Cardiac fibroblast (primary cell): ENCODE measurements at places on chromosomes 5 and 9.

DNA sequence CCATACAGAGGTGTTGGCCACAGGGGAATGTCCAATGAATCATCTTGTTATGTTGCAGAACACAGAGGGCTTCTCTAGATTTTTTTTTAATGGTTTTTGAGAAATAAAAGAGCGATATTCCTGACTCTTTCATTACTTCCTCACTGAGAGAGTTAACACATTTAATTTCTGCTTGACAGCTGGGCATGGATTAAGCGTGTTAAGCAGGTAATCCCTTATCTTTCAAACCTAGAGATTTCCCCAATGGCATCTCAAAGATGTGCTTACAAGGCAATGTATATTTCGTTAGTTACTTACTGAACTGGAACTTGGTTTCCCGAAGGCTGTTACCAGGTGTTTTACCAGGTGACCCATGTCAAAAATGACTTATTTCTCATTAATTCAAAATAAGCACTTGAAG is 21.8 kb upstream of the ADCY2 start:
- DNase-seq, result no peak

GRCh38 chr5:43348207-43348606 is 35.0 kb upstream of the HMGCS1 start:
- no peak for DNase-seq

- DNase-seq, result no peak
These were observed 1365.7 kb upstream of the C9orf72 start for GRCh38 chr9:28938981-28939380.

DNA sequence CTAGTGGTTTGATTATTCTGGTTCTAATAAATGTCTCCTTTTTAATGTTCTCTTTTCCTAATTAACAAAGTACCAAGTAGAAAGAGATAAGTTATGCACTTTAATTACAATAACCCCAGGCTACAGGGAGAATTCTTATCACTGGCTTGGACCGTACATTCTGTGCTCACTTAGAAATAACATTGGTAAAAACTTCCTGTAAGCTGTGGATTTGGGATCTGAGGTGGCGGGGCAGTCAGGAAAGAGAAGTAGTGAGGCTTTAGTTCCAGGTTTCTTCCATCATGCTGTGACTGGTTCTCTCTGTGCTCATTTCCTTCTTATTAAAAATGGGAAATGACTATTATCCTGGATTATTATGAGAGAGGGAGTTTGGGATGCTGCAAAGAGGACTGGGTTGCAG is 142.0 kb downstream of the EGFLAM start:
- DNase-seq, result no peak

GRCh38 chr5:148913985-148914431 is 87.6 kb downstream of the ADRB2 start:
- peak; percentile 56 for DNase-seq

- no peak for DNase-seq
These were observed 138.6 kb downstream of the TRIO start for GRCh38 chr5:14281746-14282181.

DNA sequence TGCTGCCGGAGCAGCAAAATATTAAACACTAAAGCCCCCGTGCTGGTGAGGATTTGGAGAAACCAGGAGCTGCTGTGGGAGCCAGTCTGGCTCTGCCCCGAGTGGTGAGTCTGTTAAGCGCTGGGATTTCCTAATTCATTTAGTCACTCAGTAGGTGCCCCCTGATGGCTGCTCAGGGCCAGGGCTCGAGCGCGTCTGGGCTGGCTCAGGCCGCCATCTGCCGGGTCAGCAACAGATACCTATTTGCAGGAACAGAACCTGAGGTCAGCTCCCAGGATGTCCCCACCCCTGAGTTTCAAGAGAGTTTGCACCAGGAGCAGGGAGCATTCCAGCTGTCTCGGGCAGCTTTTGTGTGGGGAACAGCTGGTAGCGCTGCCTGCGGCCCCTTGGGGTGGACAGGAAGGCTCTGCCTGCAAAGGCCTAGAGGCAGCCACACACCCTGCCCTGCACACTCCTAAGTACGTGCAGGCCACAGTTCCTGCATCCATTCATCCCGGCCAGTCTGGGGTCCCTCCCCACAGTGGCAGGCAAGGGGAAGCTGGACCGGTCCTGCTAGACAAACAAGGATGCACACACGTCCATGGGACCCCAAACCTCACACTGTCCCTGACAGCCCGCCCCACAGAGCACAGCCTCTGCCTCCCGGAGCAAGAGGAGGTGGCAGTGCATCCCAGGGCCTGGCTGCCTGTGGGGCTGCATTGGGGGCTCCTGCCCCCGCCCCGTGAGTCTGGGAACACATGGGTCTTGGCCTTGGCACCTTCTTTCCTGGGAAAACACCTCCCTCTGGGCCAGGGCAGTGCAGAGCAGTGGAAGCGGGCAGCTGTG is 83.7 kb downstream of the ADAMTS2 start:
- peak; percentile 54 for DNase-seq

GRCh38 chr5:67142816-67143215 is 53.8 kb downstream of the CD180 start:
- no peak for DNase-seq

DNA sequence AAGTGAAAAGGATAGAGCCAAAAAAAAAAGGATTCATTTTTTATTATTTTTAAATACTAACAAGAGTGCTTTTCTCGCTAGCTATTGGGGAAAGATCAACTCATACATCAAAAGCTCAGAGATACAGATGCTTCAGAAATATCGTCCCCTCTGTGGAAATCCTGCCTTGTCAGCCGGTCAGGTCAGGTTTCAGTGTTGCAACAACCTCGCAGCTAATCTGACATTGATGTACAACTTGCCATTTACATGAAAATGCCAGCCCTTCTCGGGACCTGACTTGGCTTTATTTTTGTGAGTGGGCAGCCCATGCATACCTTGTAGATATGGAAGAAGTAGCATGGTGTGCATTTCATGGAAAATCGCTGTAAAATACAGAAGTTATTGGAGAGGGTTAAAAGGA is 358.8 kb upstream of the ADAMTS16 start:
- DNase-seq, result no peak

DNA sequence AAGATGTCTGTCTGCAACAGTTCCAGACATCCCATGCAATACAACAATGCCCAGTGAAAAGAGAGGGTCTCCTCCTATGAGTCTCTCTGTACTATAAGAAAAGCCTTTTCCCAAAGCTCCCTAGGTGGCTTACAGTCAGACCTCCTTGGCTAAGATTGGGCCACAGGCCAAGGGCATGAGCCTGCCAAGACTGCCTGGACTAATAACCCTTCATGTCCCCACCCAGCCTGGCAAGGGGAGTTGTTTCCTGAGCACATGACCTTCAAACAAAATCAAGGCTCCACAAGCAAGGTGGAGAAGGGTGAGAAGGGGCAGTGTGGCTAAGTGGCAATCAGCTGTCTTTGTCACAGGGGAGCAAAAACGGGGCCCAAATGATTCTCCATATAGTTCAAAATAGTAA is 75.6 kb upstream of the ZSWIM6 start:
- DNase-seq, result peak; percentile 71

- DNase-seq, result peak; percentile 50
These were observed 8.8 kb downstream of the FAM200C start for GRCh38 chr5:160390787-160391696.

DNA sequence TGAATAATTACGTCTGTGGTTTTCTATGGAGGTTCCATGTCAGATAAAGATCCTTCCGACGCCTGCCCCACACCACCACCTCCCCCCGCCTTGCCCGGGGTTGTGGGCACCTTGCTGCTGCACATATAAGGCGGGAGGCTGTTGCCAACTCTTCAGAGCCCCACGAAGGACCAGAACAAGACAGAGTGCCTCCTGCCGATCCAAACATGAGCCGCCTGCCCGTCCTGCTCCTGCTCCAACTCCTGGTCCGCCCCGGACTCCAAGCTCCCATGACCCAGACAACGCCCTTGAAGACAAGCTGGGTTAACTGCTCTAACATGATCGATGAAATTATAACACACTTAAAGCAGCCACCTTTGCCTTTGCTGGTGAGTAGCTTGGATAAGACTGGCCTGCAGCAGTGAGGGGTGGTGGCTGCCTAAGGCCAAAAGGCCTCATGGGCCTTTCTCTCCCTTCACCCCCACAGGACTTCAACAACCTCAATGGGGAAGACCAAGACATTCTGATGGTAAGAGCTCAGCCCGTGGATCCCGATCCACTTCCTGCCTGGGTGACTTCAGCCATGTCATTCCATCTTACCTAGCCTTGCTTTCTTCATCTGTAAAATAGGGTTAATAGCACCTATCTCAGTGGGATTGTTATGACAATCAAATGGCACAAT is at the start of gene IL3:
Gene IL3, plus strand, starts transcription at position 155 of the 661 bp plus-strand sequence. Its CDS starts 52 bp downstream, at position 207.
- DNase-seq, result no peak

- DNase-seq, result no peak
These were observed 22.4 kb downstream of the NIPSNAP3B start for GRCh38 chr9:104786293-104786692.

DNA sequence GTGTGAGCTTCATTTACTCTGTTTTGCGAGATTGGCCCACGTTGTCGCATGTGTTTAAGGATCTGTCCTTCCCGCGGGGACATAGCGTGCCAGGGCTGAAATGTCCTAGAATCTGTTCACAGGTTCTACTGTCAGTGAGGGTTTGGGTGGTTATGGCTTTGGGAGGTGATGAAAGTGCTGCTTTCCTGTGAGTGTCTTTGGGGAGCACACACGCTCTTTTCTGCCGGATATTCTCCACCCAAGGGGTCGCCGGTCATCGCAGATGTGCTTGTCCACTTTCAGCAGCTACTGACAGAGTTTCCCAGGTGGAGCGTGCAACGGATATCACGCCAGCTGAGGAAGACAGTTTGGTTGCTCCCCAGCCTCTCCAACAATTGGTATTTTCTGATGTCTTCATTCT is 32.1 kb downstream of the PROP1 start:
- DNase-seq, result no peak

GRCh38 chr9:21668516-21668915 is 133.9 kb upstream of the MTAP start:
- DNase-seq, result no peak

DNA sequence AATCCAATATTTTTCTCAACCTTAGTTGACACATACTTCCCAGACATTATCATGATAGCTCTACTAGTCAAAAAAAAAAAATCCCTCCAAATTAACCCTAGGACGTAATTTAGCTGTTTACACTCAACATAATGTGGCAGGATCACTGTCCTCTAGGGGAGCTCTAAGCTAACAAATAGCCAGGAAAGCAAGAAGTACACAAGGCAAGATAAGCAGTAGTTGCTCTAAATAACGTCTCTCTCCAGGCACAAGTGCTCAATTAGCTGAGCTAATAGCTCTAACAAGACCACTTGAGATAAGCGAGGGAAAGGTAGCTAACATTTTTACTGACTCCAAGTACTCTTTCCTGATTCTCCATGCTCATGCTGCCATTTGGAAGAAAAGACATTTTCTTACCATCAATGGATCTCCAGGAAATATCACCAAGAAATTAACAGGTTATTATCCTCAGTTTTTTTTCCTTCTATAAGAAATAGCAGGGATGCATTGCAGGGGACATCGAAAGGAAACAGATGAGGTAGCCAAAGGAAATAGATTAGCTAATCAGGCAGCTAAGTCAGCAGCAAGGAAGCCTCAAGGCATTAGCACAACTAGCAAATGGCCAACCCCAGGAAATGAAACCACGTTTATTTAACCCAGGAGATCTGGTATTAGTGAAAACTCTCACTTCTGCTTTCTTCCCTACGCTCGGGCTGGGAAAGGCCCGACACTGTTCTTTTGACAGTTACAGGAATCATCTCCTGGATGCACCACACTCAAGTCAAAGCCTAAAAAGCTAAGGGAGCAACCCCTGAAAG is 614.1 kb downstream of the PTPRD start:
- DNase-seq, result no peak

DNA sequence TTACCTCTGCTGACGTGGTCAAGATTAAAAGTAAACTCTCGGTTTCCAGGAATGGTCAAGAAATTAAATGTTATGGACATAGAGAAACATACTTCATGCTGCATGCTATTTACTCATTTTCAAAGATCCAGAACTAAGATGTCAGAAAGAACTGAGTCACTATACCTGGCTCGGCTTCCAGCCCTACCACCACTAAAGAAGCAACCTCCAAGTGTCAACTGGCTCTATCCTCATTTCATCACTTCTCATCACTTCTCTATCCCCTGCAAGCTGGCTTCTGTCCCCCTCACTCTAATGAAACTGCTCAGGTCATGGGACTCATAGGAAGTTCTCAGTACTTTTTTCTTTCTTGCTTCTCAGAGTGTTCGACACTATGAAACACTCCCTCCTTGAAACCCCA is 116.2 kb downstream of the CDK5RAP2 start:
- no peak for DNase-seq

DNA sequence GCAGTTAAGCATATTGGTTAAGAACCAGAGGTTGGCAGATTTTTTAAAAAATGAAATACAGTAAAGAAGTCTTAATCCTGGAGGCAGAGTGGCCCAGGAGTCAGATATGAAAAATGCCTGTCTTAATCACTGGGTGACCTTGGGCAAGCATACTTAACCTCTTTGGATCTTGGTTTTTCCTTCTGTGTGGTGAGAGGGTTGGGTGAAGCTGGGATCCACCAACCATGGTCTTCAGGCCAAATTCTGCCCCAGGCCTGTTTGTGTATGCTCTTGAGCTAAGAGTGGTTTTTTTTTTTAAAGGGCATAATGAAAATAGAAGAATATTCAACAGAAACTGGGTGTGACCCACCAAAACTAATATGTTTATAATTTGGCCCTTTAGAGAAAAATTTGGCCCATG is 20.0 kb upstream of the TEX48 start:
- DNase-seq, result no peak

DNA sequence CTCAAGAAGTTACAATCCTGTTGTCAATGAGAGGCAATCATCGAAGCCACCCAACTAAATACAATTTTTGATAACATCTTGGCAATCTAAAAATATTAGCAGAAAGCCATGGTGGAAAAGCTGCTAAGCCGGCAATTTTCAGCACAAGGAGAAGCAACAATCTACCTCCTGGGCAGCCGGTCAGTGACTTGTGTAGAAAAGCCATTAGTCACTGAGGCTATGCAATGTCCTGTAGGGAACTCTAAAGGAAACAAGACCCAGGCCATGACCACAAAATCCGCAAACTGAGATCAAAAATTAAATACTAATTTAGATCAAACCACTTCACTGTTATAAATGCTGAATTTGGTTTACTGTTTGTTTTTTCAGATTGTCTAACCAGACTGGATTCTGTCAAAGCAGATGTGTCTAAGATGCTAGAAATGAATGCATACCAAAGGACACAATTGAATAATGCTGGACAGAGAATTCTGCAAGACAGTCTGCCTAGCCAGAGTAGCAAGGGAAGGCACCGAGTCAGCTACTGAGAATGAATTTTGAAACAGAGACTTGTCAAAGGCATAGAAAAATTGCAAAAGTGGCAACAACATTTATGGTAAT is 384.8 kb downstream of the PRELID2 start:
- no peak for DNase-seq

- no peak for DNase-seq
These were observed 20.2 kb downstream of the NNT start for GRCh38 chr5:43623048-43623680.

- no peak for DNase-seq
These were observed 134.1 kb upstream of the RAPGEF1 start for GRCh38 chr9:131873891-131874440.

GRCh38 chr5:170360709-170361108 is 28.5 kb downstream of the KCNMB1 start:
- no peak for DNase-seq

DNA sequence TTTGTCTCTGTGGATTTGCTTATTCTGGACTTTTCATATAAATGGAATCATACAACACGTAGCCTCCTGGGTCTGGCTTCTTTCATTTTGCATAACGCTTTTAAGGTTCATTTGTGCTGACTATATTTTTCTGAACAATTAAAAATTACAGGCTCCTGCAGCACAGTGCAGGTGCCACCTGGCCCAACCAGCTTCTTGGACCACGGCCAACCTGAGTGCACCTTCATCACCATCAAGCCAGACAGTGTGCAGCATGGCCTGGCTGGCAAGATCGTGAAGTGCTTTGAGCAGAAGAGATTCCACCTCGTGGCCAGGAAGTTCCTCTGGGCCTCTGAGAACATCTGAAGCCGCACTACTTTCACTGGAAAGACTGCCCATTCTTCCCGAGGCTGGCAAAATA is 53.5 kb upstream of the COL15A1 start:
- no peak for DNase-seq
